CD4-positive, alpha-beta T cell (primary cell): ENCODE measurements at places on chromosomes 4 and X.

DNA sequence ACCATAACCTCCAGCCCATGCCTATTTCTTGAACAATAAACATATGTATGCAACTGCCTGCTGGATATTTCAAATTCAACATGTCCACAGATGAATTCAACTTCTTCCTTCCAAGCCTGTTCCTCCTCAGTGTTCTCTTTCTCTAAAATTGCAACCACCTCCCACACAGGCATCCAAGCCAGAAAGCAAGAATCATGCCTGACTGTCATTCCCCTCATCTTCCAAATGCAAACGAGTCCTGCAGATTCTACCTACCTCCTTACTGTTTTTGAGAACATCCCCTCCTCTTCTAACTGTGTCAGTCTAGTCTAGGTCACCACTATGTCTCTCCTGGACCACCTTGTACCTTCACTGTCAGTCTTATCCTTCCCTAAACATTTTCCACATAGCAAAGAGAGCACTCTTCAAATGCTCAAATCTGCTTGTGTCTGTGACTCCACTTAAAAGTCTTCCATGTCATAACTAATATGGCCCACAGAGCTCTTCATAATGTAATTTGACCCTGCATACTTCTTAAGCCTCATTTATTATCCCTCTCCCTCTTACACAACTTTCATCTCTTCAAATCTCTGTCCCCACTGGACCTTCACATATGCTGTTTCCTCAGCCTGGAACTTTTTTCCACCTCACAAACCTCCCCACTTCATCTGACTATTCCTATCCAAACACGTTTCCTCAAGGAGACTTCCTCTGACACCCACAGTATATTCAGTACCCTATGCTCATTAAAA, 25.7 kb downstream of the MAPK10 start:
- DNase-seq: no peak

GRCh38 chr4:183458005-183458404, 13.6 kb downstream of the CDKN2AIP start:
- no peak for DNase-seq

- no peak for DNase-seq
These were observed 7.6 kb downstream of the SLC2A9 start for GRCh38 chr4:10013722-10014121.

DNA sequence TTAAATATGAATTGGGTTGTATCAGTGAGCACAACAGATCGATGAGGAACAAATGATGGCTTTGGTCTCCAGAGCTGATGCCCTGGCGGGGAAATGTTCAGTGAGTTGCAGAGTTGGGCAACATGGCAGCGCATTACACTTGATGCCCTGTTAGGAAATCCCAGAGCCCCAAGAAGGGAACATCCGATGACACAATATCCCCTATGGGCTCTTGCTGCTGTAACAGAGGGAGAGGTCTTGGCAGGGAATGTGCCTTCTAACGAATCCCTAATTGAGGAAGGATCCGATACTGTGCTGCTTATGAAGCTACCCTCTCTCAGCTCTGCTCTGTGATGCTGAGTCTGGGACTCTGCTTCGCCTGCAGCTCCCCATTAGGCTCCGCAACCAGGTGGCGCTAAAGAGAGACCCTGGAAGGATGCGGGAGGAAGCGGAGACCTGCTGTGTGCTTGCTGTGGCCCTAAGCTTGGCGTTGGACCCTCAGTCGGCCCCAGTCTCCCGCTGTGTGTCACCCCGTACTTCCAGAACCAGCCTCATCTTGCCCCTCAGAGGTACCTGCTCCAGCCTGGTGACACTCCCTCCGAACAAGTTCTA, 38.9 kb downstream of the PDHA1 start:
- DNase-seq: peak; percentile 41

DNA sequence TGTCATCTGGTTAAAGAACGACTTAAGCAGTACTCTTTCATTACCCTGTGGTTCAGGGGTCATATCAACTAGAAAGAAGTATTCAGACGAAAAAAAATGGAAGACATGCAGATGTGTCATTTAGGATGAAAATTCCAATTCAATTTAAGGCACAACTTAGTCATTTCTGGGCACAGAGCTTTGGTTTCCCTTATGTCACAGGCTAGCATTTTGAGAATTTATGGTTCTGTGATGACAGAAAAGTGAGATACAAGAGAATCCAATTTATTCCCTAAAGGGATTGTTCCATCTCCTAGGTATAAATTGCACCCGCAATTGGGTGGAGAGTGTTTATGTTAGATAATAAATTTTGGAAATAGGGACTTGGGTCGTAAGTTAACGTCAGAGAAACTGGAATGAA, 306.6 kb downstream of the STK32B start:
- no peak for DNase-seq

GRCh38 chr4:56082829-56083228, 134.1 kb downstream of the CEP135 start:
- DNase-seq: no peak

DNA sequence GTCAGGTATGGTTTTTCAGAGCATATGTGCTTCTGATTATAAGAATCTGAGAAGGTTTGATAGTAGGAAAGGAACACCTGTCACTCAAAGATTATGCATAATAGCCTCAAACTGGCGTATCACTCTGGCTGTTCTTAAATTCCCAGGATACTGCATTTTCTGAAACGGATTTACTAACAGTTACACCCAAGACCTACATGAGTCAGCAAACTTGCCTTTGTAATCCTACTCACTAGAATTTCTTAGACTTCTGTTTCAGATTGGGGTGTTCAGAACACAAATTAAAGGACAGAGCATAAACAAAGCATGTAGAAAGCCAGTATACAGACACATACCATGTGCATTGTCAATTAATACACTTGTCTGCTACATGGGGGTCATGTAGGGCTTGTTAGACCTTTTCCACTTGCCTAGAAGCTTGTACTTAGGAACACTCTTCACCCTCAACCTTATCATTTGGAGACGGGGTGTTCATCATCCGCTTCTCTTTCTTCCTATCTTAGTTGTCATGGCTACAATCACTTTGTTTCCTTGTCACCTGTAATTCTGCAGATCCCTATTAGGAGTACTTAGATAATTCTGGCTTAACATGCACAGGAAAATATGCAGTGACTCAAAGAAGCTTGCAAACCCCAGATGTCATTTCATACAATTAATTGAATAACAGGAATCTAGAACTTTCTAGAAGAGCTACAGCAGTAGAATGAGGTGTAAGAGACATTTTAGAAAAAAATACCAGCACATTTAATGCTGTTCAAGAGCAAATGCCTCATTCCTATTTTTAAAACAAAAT, 593.0 kb upstream of the TENM3 start:
- no peak for DNase-seq

DNA sequence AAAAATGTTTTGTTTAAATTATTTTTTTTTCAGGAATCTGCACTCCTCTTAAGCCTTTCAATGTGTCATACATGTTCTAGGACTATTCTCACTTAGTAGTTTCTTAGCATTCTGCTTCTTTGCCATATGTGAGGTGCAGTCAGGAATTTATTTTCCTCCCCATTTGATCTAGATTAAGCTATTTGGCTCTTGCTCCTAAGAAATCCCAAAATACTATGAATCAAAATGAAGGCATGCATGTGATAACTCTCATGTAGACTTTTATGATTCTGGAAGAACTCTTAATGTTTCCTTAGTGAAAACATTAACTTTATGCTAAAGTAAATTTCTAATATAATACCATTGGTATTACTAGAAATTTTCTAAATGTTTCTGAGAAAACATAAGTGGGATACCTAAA, 664.5 kb downstream of the RAPGEF2 start:
- no peak for DNase-seq
